ENCODE measurements at places on chromosomes 3 and 15. TPM values are rescaled to one million over a fixed set of nuclear protein-coding genes. Genes with fewer than 3 reads are reported as not detected.

PP2D1 gene
- not detected for total RNA-seq

ITIH4 gene
- total RNA-seq = 16.3 TPM

FGF12 gene
- 3.2 TPM for total RNA-seq

BFSP2 gene
- total RNA-seq = not detected

CHCHD4 gene
- total RNA-seq = 11.1 TPM

GDPGP1 gene
- 5.4 TPM for total RNA-seq

GUCA1C gene
- total RNA-seq = not detected

WDR93 gene
- not detected for total RNA-seq

ICE2 gene
- total RNA-seq = 55.1 TPM

EPHA6 gene
- total RNA-seq = 0.98 TPM

PLA2G4D gene
- total RNA-seq = not detected

GPR62 gene
- total RNA-seq = 0.13 TPM

MST1R gene
- total RNA-seq = 2.7 TPM

PLA2G4E gene
- total RNA-seq = not detected

DNA sequence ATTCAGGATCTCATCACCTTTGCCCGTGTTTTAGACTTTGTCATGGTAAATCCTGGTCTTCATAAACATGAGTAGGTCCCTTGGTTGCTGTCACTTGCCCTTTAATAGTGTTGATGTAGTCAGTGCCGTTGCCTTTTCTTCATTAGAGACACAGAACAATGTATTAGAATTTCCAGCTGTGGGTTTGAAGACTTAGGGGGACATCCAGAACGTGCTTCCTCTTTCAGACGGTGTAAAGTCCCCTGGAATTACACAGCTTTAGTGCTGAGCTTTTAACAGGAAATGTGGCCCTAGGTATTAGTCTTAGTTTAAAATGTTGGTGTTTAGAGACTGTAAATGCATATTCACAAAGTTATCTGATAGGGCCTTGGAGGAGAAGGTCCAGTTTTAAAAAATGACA lies 8.8 kb upstream of the LRCH3 start:
- no peak for DNase-seq

- DNase-seq = no peak
These were observed 3.5 kb downstream of the RPL22L1 start for GRCh38 chr3:170866499-170866898.

DNA sequence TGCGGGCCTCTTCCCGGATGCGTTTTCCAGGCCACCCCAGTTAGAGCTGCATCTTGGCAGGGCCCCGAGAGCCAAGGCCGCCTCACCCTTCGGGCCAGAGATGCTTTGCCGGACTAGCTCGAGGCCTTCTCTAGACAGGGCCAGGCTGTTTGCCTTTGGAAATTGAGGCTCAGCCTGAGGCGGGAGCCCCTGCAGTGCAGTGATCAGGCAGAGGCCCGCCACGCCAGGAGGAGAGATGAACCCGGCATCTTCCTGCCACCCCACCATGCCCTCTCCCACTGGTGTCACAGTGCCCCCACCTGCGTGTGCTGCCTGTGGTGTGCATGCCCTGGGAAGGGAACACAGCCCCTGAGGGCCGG lies 8.9 kb upstream of the ROPN1B start:
- DNase-seq = no peak

DNA sequence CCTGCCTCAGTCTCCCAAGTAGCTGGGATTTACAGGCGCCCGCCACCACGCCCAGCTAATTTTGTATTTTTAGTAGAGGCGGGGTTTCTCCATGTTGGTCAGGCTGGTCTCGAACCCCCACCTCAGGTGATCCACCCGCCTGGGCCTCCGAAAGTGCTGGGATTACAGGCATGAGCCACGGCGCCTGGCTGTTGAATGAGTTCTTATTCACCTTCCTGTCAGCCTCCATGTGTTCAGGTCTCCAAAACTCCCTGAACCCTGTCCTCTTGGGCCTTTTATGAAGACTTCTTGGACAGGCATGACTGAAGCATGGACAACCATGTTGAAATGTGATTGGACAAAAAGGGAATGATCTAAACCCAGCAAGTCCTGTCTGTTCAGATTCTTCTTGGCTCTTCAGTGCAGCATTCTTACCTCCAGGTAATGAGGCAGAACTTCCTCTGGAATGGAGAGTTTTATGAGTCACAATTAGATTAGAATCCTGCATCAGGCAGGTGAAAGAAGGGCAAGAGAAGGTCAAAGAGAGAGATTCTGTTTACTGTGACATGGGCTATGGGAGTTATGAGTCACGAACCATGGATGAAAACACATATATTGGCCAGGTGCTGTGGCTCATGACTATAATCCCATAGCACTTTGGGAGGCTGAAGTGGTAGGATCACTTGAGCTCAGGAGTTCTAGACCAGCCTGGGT lies 23.1 kb upstream of the EIF4A2 start:
- no peak for DNase-seq

GRCh38 chr15:66287461-66288057 lies 5.8 kb upstream of the DIS3L start:
- DNase-seq = no peak

DNA sequence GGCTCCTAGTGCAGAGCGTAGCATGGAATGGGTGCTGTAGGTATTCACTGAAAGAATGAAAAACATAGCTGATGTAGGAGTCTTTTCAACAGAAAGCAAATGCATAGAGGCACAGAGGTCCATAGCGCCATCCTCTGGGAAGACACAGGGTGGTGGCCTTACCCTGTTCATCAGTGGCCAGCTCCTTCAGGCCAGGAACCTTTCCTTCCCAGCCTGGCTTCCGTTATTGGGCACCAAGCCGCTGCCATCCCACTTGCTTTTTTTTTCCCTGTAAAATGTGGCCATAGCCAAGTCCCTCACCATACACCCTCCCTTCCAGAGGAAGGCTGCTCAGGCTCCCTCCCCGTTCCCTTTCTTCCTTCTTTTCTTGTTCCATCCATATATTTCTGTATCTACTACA lies 118.1 kb downstream of the ZNF621 start:
- no peak for DNase-seq

DNA sequence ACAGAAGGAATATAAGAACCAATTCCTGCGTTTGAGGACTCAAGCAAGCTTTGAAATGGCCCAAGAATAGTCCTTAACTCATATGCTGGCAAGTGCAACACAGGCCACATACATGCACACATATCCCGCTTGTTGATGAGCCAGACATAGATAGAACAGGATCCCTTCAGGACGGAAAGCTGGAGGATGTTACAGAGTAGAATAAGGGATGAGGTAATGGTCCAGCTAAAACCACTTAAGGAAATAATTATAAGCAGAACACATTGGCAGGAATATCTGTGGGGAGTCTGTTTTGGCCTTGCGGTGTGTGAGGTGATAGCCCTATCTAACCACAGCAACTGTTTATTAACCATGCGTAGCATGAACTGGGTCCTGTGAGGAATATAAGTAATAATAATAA lies 25.0 kb downstream of the SCG3 start:
- no peak for DNase-seq

GRCh38 chr15:50335251-50335650 lies 19.7 kb downstream of the GABPB1 start:
- DNase-seq = no peak

DNA sequence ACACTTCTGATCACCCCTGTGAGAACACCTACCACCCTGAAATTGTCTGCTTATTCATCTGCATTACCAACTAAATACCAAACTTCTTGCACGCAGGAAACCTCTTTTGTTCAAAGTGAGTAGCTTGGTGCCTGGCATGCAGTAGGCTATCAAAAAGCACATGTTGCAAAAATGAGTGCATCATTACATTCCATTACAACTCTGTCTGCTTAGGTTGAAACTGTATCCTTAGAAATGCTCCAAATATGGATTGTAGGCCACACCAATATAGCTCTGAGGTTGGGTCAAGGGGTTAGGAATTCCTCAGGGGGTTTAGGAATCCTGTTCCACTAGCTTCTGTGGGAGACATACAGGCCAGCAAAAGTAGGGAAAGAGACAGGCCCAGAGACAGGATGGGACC lies 107.2 kb downstream of the THRB start:
- DNase-seq = no peak

DNA sequence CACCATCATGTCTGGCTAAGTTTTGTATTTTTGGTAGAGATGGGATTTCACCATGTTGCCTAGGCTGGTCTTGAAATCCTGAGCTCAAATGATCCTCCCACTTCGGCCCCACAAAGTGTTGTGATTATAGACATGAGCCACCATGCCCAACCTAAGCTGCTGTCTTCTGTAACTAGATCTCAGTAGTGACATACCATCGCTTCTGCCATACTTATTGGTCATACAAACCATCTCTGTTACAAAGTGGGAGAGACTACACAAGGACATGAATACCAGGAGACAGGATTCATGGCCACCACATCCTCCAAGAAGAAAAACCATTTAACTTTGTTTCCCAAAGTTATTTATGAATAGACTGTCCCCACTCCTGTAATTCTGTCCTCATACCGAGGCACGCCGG lies 81.3 kb downstream of the SMAD6 start:
- no peak for DNase-seq

GRCh38 chr15:27414168-27414870 lies 443.3 kb downstream of the GABRG3 start:
- DNase-seq = no peak

GRCh38 chr15:76163457-76164295 lies 103.9 kb downstream of the TMEM266 start:
- DNase-seq = no peak

DNA sequence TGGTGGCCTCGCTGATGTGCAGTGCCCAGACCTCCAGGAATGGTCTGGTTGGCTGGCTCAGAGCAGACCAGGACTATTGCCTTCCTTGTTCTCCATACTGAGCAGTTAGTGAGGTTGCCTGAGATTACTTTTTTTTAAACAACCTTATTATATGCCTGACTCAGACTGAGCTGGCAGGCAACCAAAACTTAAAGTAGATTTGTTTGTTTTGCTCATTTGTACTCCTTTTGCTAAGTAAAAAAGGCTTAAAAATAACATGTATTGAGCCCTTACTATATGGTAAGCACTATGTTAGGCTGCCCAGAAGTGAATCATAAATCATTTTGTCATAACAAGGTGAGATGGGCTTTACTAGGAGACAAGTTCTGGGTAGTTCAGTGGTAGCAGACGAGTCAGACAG lies 92.4 kb downstream of the GHSR start:
- no peak for DNase-seq

DNA sequence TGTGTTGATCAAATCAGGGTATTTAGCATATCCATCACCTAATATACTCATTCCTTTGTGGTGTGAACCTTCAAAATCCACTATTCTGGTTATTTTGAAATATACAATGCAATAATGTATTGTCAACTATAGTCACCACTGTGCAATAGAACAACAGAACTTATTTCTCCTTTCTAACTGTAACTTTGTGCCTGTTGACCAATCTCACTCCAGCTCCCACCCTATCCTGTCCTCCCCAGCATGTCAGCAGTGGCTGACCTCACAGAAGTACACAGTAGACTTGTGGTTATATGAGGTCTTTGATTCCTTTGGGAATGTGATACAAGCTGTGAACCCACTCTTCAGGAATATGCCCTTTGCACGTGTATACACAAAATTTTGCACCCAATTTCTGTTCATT lies 64.2 kb downstream of the ECT2 start:
- DNase-seq = no peak

DNA sequence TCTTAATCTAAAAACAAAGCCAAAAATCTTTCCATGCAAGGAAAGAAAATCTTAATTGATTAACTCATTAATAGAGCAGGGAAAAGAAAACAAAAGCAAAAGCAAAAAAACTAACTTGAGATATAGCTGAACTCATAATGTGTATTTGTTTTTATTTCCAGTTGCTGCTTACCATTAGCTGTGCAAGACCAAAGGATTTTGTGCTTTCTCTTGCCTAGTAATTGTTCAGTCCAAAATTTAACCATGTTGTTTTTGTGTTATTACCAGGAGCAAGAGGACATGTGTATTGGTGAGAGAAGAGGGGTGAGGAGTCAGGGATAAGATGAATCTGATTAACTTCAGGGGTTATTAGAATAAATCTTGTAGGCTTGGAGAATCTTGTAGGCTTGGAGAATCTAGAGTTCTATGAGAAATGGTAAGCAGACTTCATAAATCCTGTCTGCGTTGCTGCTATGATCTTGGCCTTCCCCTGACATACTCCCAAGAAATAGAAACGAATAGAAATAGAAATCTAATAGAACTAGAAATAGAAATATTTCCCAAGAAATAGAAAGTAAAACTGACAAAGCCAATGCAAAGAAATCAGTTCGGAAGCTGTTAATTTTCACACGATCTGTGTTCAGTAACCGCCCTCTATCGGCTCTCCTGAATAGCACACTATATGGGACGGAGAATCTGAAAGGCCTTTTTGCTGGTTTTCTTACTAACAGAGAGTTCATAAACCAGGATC lies 72.6 kb upstream of the TNFSF10 start:
- no peak for DNase-seq

- DNase-seq = no peak
These were observed 57.0 kb downstream of the NEK10 start for GRCh38 chr3:27312044-27312668.

DNA sequence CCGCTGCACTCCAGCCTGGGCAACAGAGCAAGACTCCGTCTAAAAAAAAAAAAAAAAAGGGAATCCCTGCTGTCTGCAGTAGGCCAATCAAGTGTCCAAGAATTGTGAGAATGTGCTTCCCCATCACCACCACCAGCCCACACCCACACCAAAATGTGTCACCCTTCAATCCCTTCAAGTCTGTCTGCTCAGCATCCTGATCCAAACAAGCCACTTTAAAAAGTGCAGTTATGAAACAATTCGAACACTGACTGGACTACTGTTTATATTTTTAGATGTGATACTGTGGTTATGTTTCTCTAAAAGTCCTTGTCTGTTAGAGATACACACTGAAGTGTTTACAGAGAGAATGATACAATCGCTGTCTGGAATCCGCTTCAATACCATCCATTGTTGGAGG lies 78.1 kb upstream of the CGNL1 start:
- DNase-seq = no peak

- DNase-seq = no peak
These were observed 13.6 kb downstream of the TMOD3 start for GRCh38 chr15:51842852-51843737.

GRCh38 chr3:12393894-12394293 lies 90.4 kb upstream of the TSEN2 start:
- no peak for DNase-seq

DNA sequence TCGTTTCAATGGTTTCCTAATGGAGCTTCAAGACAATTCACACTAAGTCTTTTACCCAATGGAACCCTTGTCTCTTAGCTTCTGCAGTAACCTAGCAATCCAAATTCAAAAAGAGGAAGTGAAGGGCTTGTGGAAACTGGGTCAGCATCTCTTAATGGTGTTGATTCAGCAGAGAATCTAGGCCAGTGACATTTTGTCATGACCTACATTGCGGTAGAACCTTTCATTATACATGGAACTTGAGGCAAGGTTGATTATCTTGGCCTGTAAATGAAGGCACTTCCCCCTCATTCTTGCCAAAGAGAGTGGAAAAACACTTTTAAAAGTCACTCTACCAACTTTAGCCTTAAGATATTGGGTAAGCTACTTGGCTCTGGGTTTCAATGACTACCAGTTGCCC lies 42.8 kb downstream of the C2CD4B start:
- DNase-seq = no peak

DNA sequence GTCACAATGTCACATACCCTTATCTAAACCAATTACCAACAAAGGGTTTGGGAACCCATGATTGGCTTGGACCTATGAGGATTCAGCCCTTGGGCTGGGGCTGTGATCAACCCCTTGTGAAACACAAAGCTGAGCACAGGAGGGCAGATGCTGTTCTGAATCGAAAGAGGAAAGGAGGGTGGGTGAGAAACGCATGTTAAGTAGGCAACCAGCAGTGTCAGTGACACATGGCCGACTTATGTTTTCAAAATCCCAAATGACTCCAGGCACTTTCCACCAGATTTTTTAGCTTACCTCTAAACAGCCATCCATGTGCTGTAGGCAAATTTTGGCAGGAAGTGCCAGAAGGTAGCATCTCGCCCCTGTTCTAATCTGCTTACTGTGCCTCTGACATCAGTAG lies 34.1 kb upstream of the KLHL25 start:
- DNase-seq = no peak

GRCh38 chr3:107013641-107014040 lies 363.6 kb upstream of the CCDC54 start:
- no peak for DNase-seq

All from sciatic nerve (tissue), 2 donors.